Esophagus squamous epithelium (tissue), 5 donors: ENCODE measurements at places on chromosomes 3 and 15.

- DNase-seq = no peak
These were observed 159.0 kb upstream of the TSC22D2 start for GRCh38 chr3:150248888-150249681.

- DNase-seq = no peak
These were observed 5.0 kb upstream of the FOXB1 start for GRCh38 chr15:59998950-59999611.

- DNase-seq = no peak
These were observed 56.4 kb downstream of the PLD1 start for GRCh38 chr3:171753665-171754408.

GRCh38 chr3:50166620-50167019, 11.5 kb downstream of the SEMA3F start:
- DNase-seq = no peak

DNA sequence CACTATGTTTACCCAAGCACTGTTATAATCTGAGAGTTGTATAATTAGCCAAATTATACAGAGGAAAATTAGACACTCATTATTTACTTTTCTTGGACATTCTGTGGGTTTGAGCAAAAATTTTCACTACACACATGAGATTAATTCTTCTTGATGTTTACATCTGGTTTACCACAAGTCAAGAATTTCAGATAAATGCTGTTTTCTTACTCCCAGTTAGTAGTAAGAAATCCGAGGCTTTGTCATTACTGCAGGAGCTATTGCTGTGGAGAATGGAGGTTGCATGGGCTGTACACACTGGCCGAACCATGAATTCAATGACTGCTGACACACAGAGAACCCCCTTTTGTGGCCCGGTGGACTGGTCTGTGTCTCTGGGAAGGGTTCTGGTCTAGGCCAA, 207.7 kb upstream of the CFAP20DC start:
- no peak for DNase-seq

- DNase-seq = no peak
These were observed 133.6 kb downstream of the GHSR start for GRCh38 chr3:172314591-172315160.

- no peak for DNase-seq
These were observed 129.3 kb downstream of the EEFSEC start for GRCh38 chr3:128282380-128283196.

GRCh38 chr15:42121021-42121420, 26.7 kb upstream of the PLA2G4D start:
- DNase-seq = no peak

DNA sequence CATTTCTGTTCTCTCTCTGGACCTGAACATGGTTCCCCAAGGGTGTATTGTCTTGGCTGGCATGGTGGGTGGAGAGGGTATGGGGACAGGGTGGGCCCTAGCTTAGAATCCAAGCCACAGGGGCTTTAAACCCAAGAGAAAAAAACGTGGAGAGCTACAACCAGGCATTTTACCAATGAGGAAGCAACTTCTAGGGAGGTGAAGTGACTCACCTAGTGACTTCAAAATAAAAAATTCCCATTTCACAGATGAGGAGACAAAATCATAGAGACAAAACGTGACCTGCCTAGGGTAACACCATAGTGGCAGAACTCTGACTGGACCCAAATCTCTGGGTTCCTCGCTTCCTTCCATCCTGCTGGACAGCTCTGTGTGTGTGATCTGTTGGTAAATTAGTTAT, 216.8 kb downstream of the RPLP1 start:
- no peak for DNase-seq

GRCh38 chr3:184873141-184873540, 61.2 kb downstream of the VPS8 start:
- DNase-seq = no peak

- no peak for DNase-seq
These were observed 56.0 kb downstream of the ATP2B2 start for GRCh38 chr3:10449436-10449835.

- DNase-seq = no peak
These were observed 53.0 kb upstream of the HES1 start for GRCh38 chr3:194082743-194083636.

- no peak for DNase-seq
These were observed 68.8 kb upstream of the IQSEC1 start for GRCh38 chr3:13141991-13142412.

- DNase-seq = no peak
These were observed 2.2 kb downstream of the STRA6 start for GRCh38 chr15:74200412-74200815.

DNA sequence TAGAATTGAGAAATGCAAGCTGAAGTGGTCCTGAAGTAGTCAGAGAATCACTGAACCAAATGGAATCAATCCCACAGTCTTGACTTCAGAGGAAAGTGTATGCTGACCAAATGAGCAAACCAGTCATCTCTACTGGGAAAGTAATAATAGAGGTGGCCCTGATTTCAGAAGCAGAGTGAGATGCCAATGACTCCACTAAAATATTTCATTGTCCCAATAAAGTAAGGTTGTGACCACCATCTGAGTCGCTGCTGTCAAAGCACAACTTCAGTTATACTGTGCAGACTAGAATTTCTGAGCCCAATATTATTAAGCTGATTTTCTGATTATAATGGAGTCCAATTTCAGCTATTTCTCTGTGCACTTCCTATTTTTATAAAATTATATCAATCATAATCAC, 334.4 kb upstream of the THBS1 start:
- no peak for DNase-seq

GRCh38 chr3:68049776-68050175, 395.4 kb upstream of the SUCLG2 start:
- DNase-seq = no peak

DNA sequence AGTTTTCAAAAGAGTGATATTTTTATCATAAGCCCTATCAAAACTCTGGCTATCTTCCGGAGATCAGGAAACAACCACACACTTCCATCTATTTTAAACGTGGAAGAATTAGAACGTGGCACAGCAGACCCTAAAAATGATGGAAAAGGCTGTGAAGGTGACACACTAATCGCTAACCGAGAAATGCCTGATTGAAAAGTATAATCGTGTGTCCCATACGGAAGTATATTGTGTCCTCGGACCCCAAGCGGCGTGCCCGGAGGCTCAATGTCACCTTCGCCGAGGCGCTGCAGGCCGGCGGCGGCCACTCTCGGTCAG, 642 bp downstream of the COX5A start:
- no peak for DNase-seq

DNA sequence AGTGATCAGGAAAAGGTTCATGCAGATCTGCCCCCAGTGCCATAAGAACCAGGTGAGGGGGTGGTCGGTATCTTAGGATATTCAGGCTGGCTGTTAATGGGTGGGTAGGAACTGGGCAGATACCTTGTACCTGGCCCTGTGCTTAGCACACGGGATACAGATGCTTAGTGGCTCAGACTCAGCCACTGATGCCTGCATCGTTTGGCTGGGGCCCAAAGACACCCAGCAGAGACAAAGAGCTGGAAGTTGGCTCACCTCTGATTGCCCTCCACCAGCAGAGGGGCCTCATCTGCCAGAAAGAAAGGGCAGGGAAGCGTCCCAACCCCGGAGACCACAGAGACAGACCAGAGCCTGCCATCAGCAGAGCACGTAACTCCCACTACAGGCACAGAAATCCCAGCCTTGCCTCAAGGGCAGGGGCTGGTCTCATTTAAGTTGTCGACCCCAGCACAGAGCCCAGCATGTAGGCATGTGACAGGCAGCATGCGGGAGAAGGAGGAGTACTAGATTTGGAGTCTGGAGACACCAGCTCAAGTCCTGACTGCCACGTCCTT, 64.1 kb upstream of the SLC6A1 start:
- DNase-seq = no peak

DNA sequence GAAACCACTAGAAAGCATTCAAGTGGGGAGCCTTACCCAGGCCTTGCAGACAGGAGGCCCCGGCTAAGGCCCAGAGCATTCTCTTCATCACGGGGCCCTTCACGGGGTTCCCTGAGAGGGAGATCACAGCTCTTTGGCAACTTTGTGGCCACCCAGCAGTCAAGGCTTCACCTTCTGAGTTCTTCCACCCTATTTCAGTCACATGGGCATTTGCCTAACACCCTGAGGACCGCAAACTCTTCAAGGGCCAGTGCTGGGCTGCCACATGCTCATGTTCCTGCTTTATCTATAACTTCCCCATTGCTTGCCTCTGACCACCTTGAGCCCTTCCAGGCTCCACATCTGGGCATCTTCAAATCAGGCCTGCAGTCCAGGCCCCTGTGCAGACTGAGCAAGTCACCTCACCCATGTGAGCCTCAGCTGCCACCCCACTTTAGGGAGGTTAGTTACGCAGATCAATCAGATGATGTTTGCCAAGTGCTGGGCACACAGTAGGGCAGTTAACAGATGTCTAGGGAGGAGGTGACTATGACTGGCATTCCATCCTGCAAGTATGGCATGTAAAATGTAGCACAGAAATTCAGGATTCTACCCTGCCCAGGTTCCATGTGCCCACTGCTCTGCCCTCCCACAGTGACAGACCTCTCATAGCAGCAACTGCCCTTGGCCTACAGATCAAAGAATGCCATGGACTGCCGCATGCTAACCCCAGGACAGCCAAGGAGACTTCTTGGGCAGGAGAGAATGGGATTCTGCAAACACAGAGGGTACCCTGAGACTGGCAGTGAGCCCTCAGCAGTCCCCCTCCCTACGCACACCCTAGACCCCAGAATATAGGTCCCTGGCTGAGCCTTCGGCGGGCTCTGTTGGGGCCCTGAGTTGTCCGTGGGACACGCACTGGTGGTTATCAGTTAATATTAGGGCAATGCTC, 37.6 kb upstream of the ZNF710 start:
- no peak for DNase-seq

- DNase-seq = no peak
These were observed 2.5 kb upstream of the GREM1 start for GRCh38 chr15:32715276-32715675.

- no peak for DNase-seq
These were observed 128.6 kb downstream of the DCLK3 start for GRCh38 chr3:36635731-36636130.

DNA sequence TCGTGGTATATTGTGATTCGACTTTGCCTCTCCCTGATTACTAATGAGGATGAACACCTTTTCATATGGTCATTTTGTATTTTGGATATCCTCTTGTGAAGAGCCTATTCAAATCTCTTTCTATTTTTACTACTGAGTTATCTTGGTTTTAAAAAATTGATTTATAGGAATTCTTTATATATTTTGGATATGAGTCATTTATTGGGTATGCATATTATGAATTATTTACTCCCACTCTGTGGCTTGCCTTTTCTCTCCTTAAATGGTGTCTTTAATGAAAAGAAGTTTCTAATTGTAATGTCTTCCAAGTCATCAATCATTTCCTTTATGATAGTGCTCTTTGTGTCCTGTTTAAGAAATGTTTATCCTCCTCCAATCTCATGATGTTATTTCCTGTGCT, 191.5 kb upstream of the DPH6 start:
- DNase-seq = no peak

DNA sequence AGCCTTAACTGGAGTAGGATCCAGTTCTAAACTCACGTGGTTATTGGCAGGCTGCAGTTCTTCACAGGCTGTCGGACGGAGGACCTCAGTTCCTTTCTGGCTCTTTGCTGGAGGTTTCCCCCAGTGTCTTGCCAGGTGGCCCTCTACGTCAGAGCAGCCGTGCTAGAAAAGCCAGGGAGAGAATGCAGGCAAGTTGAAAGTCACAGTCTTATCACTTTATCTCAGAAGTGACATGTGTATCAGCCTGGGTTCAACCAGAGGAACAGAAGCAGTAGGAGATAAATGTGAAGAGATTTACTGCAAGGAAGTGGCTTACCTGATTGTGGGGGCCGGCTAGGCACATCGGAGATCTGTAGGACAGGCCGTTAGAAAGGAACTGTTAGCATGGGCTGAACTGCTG, 125.3 kb upstream of the BNIP2 start:
- no peak for DNase-seq

GRCh38 chr3:5045961-5046360, 66.7 kb downstream of the BHLHE40 start:
- no peak for DNase-seq

- DNase-seq = no peak
These were observed 83.1 kb upstream of the RPL32 start for GRCh38 chr3:12924437-12924836.

- no peak for DNase-seq
These were observed 694 bp downstream of the PLAAT1 start for GRCh38 chr3:193241716-193242115.

DNA sequence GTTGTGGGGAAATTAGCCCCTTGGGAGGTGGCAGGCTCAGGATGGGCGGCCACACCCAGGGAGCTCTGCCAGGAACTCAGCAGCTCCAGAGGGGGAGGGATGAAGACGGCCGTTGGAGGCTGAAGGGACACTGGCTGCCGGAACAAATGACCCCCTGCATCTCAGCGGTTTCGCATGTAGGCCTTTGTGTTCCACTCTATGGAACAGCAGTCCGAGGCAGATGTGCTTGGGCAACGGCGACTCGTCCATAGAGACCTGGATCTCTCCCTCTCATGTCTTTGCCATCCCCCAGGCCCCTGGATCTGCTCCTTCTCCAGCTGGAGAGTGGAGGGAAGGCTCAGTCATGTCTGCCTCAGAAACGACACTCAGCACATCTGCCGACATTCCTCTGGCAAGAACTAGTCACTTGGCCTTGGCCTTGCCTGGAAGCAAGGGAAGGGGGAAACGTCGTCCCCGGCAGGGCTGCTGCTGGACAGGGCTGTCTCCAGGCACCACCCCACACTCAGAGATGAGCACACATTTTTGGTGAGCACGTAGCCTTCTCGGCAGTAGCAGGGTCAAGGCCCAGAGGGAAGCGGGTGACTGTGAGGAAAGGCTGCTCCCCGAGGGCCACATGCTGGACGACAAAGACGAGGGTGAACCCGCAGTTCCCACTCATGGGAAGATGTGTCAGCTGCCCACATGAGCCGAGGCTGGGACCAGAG, 83.8 kb downstream of the ASB7 start:
- DNase-seq = no peak

GRCh38 chr3:187947927-187948682, 202.8 kb upstream of the BCL6 start:
- no peak for DNase-seq

- DNase-seq = no peak
These were observed 43.7 kb downstream of the CHRD start for GRCh38 chr3:184423561-184423960.

DNA sequence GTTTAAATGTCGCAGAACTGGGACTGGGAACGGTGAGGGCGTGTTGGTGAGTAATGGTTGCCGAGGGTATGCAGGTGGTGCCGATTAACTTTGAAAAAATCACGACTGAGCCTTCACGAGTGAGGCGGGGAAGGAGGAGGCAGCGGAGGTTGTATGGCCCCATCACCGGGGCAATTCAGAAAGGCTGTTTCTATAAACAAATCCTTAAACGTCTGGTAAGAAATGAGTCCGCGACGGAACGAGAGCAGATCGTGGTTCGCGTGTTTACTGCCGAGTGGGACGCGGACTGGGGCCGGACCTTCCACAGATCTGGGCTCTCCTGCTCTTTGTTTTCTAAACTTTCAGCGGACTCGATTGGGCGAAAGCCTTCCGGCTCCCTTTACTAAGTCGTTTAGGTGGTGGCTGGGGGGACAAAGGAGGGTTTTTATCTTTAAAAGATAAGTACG, 2.7 kb downstream of the IGF1R start:
- DNase-seq = no peak

DNA sequence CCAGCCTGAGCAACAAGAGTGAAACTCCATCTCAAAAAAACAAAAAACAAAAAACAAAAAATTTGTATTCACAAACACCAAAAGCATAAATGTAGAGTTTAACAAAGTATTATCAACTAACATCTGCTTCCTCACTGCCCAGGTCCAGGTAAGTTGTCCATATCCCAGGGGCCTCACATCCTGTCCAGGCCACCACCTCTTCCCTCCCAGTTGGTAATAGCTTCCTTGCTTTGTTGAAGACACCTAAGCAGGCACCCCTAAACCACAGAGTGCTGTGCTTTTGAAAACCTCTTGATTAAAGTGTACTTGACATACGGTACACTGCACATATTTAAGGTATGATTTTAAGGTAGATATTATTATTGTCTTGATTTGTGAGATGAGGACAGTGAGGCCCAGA, 299.8 kb downstream of the SHQ1 start:
- DNase-seq = no peak
